Large intestine (tissue), 12 donors: ENCODE measurements at places on chromosomes 2 and 18. TPM values are rescaled to one million over a fixed set of nuclear protein-coding genes. Genes with fewer than 3 reads are reported as not detected.

The RND3 gene
- 35.6 TPM for polyA plus RNA-seq

DNA sequence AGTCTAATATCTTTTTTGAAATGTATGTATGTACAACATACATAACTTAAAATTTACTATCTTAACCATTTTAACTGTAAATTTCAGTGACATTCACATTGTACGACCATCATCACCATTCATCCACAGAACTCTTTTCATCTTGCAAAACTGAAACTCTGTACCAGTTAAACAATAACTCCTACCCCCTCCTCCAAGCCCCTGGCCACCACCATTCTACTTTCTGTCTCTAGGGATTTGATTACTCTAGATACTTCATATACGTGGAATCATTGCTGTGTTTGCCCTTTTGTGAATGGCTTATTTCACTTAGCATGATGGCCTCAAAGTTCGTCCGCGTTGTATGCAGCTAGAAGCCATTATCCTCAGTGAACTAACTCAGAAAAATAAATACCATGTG lies 217.0 kb downstream of the METTL4 start:
- DNase-seq: no peak

- DNase-seq: no peak
These were observed 26.2 kb upstream of the KDM3A start for GRCh38 chr2:86414996-86415395.

- DNase-seq: no peak
These were observed 190.7 kb downstream of the MTCL1 start for GRCh38 chr18:8895987-8896619.

DNA sequence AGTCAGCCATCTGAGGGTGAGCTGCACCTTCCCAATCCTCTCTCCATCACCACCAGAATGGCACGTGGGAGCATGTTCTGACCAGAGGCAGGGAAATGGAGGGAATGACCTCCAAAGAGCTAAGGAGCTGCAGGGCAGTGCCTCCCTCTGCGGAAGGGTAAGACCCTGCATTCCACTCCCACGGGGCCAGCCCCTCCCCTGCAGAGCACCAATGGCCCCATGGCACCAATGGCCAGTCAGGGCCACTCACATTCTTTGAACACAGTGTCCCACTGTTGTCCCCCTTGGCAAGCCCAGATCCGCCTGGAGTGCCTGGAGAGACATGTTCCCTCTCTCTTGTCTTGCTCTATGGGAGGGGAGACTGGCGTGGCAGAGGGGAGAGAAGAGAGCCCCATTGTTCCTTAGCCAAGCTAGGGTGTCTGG lies 164.4 kb downstream of the TNS1 start:
- DNase-seq: no peak

DNA sequence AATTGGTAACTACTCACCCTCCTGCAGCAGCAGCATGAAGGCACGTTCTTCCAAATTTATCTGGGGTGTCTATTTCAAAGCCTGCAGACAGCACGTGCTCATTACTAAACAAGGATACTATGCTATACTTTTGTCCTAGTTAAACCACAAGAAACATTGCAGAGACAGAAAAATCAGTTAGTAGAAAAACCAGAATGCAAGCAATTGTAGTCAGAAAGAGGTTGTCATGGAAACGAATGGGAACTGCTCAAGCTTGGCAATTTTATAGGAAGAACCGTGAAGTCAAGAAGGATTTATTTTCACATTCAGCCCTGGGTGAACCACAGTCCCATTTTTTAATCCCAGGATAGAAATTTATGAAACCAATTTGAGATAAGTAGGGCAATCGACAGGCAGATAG lies 162.2 kb upstream of the PGAP1 start:
- no peak for DNase-seq

DNA sequence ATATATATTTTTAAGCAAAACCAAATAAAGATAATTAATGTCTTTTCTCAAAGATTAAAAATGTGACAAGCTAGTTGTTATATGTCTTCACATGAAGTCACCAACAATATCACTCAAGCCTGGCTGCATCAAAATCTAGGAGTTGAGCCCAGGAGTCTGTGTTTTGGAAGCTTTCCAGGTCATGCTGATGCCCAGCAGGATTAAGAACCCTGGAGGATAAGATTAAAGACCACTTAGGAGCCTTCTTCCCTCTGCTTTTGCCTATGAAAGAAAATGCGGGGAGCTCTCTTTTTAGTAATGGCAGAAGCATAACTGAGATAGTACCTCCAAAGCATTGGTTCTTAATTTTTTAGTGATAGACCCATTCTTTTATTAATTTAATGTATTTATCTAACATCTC lies 157.4 kb downstream of the ASXL3 start:
- DNase-seq: no peak

DNA sequence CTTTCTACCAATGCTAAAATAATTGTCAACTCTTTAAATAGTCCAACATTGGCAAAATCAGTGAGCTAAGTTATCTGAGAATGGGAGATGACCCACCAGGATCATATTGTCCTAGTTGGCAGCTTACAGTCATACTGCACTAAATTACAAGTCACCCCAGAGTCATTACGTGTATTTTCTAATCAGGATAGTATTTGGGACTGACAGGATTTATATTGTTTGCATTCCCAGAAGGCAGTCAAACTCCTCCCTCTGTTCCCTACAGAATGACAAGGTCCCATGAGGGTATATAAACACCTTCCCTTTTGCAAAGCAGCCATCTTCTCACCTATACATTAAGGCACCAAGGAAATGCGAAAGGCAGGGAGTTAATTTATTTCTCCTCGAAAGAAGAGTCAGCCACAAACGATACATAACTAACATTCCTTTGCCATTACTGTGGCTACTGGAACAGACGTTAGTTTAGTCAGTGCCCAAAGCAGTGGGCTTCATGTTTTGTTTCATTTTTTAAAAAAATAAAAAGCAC lies 125.3 kb downstream of the ANTXR1 start:
- DNase-seq: no peak

The NOSTRIN gene
- polyA plus RNA-seq: 52.7 TPM

The RBM43 gene
- 5.0 TPM for polyA plus RNA-seq

The TSPYL6 gene
- 0.06 TPM for polyA plus RNA-seq

DNA sequence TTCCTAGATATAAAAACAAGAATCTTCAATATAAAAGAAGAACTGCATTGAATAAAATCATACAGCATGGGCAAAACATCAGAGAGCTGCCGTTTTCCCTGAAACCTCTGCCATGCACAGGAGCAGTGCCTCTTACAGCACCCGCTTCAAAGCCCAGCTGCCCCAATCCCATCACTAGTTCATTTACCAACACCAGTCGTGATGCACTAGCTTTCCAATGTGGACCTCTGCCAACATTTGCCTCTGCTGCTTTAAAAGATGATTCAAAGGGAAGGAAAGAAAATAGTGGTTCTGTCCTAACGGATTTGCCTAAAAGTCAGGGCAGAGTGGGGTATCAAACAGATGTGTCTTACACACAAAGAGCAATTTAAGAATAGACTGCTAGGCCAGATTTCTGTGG lies 43.4 kb upstream of the AP1S3 start:
- DNase-seq: no peak

The TMEM17 gene
- polyA plus RNA-seq: 4.2 TPM

GRCh38 chr2:170006587-170007325 lies 171.2 kb upstream of the MYO3B start:
- no peak for DNase-seq

The CPO gene
- 0.31 TPM for polyA plus RNA-seq

The ONECUT2 gene
- 16.1 TPM for polyA plus RNA-seq

DNA sequence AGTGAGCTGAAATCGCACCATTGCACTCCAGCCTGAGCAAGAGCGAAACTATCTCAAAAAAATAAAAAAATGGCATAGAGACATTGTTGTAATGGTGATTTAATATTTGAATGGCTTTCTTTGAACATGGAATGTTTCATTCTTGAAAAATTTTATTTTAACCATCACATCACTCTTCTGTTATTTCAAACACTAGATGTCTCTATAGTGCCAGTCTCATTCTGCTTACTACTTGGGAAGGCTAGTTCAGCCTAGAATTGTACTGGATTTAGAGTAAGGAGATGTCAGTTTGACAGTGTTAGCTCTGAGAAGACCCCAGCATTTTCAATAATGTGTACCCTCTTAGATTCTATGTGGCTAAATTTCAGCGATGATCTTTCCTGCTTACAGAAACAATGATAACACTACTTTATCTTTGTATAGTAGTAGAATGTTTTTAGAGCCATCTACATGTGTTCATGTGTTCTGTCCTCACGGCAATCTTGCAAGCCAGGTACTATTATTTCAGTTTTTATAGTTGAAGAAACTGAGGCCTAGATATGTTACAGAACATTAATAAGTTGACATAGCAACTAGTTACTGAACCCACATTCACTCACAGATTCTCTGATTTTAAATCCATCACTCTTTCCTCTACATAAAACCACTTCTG lies 142.9 kb upstream of the ZSWIM2 start:
- no peak for DNase-seq

The REG3A gene
- polyA plus RNA-seq: 1.4 TPM

- peak; percentile 73 for DNase-seq
These were observed at the start of gene ANKMY1 for GRCh38 chr2:240557808-240558207. Gene ANKMY1 (minus strand): TSS chr2:240557988. CDS start chr2:240557335, 653 bp downstream.

- DNase-seq: no peak
These were observed 7.3 kb upstream of the WDR33 start for GRCh38 chr2:127818241-127818640.

GRCh38 chr18:2654928-2655177 lies 673 bp upstream of the SMCHD1 start:
- DNase-seq: no peak

The TNFAIP6 gene
- polyA plus RNA-seq: 2.9 TPM

The SUMO1 gene
- polyA plus RNA-seq: 108 TPM
